Ovary (tissue), 10 donors: ENCODE measurements at places on chromosomes 12 and 14. TPM values are rescaled to one million over a fixed set of nuclear protein-coding genes. Genes with fewer than 3 reads are reported as not detected.

DNA sequence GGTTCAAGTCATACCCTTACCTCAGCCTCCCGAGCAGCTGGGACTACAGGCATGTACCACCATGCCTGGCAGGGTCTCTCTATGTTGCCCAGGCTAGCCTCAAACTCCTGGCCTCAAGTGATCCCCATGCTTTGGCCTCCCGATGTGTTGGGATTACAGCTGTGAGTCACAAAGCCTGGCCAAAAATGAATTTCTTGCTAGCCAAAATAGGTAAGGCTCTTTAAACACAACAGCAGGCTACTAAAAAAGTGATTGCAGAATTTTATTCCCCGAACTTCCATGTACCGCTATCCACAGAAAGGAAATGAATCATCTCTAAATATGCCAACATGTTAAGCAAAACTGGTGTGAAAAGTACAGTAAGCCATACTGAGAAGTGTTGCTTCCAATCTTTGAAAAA is 50.6 kb downstream of the WDHD1 start:
- no peaks in the 10 kb centered on the region for H3K4me1 ChIP-seq
- no peak for DNase-seq
- H3K27me3 ChIP-seq = no peaks in the 10 kb centered on the region
- H3K27ac ChIP-seq = no peak overlapping the region
- H3K36me3 ChIP-seq = no peaks in the 10 kb centered on the region

DNA sequence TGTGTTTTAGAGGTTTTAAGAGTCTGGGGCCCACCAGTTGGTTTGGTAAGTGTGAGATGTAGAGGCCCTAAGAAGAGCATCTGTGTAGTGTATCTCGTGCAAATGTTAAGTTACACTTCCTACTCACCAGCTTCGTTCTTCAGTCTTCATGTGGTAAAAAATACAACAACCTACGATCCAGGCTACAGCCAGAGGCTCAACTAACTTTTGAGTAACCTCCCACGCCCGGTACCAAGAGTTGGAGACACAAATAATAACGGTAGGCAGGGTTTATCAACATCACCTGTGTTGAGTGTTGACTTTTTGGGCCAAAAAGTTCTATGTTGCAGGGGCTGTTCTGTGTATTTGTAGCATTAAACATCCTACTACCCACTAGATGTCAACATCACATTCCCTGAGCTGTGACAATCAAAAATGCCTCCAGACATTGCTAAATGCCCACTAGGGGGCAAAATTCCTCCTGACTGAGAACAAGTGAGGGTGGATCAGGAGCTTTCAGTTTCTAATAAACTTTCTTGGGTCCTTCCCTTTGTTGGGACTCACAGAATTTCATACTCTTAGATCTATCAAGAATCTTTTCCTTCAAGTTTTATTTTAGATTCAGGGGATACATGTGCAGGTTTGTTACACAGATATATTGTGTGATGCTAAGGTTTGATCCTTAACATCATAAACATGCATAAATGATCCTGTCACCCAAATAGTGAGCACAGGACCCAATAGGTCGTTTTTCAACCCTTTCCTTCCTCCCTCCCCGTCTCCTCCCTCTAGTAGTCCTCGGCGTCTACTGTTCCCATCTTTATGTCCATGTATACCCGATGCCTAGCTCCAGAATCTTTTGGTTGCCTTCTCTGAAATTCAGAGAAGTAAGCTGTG is 94.7 kb downstream of the SLC2A13 start:
- H3K27ac ChIP-seq = no peak overlapping the region
- DNase-seq = no peak
- H3K27me3 ChIP-seq = no peaks in the 10 kb centered on the region
- no peak overlapping the region for H3K4me3 ChIP-seq

DNA sequence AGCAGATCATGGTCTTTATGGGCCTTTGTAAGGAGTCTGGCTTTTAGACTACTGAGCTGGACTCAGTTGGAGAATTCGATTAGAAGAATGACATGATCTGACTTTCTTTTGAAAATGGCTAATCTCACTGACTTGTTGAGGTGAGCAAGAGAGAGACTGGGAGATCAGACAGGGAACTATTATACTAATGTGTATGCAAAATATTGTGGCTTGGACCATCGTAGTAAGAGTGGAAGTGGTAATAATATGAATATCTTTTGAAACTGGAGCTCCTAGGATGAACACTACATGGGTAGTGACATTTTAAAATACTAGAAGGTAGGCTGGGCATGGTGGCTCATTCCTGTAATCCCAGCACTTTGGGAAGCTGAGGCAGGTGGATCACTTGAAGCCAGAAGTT is 56.2 kb upstream of the CCT2 start:
- H3K27me3 ChIP-seq = no peaks in the 10 kb centered on the region
- no peak overlapping the region for H3K4me3 ChIP-seq
- no peak overlapping the region for H3K27ac ChIP-seq
- DNase-seq = no peak
- H3K4me1 ChIP-seq = peaks cover 5% of the 10 kb centered on the region

- DNase-seq = no peak
- H3K36me3 ChIP-seq = no peaks in the 10 kb centered on the region
These were observed 28.7 kb downstream of the CCDC59 start for GRCh38 chr12:82329508-82329907.

GRCh38 chr12:64792128-64792527 is 32.3 kb upstream of the TBC1D30 start:
- no peak overlapping the region for H3K27ac ChIP-seq
- DNase-seq = no peak
- no peak overlapping the region for H3K4me3 ChIP-seq
- no peaks in the 10 kb centered on the region for H3K36me3 ChIP-seq

DNA sequence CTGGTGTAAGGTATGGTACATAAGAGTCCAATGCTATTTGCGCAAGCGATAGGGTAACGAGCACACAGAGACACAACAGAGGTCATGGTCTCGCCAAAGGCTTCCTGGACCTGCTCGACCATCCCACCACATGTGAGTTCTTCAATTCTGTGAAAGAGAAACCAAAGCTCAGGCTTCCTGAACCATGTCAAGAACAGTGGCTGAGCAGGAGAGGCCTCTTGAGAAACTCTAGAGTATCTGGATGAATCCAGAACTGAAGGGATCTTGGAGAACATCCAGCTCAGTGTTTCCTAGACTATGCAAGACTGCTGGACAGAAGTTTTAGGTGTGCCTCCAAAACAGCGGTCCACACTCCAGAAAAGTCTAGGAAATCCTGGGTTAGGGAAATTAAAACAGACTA is 114.5 kb downstream of the TRAFD1 start:
- H3K36me3 ChIP-seq = peaks cover 2% of the 10 kb centered on the region
- H3K4me3 ChIP-seq = no peak overlapping the region
- H3K27ac ChIP-seq = no peak overlapping the region
- no peaks in the 10 kb centered on the region for H3K4me1 ChIP-seq

Gene RNASE1
- polyA plus RNA-seq = 985 TPM

Gene DNAJC22
- 0.58 TPM for polyA plus RNA-seq

Gene CAPZA3
- not detected for polyA plus RNA-seq

Gene AEBP2
- polyA plus RNA-seq = 22.4 TPM

Gene SMCO2
- not detected for polyA plus RNA-seq

Gene MGP
- polyA plus RNA-seq = 259 TPM
